ENCODE measurements at places on chromosomes 12 and 14. TPM values are rescaled to one million over a fixed set of nuclear protein-coding genes. Genes with fewer than 3 reads are reported as not detected.

- no peaks in the 10 kb centered on the region for H3K27me3 ChIP-seq
- H3K4me3 ChIP-seq, result peak overlapping the region; percentile 84
- H3K36me3 ChIP-seq, result no peaks in the 10 kb centered on the region
- H3K27ac ChIP-seq, result no peak overlapping the region
Measured at GRCh38 chr12:93591137-93591868, 18.8 kb downstream of the SOCS2 start.

- no peak overlapping the region for H3K27ac ChIP-seq
- DNase-seq, result no peak
- H3K4me1 ChIP-seq, result peaks cover 5% of the 10 kb centered on the region
- H3K4me3 ChIP-seq, result no peak overlapping the region
- no peaks in the 10 kb centered on the region for H3K27me3 ChIP-seq
Measured at GRCh38 chr14:95667249-95667693, 19.0 kb upstream of the TCL1B start.

DNA sequence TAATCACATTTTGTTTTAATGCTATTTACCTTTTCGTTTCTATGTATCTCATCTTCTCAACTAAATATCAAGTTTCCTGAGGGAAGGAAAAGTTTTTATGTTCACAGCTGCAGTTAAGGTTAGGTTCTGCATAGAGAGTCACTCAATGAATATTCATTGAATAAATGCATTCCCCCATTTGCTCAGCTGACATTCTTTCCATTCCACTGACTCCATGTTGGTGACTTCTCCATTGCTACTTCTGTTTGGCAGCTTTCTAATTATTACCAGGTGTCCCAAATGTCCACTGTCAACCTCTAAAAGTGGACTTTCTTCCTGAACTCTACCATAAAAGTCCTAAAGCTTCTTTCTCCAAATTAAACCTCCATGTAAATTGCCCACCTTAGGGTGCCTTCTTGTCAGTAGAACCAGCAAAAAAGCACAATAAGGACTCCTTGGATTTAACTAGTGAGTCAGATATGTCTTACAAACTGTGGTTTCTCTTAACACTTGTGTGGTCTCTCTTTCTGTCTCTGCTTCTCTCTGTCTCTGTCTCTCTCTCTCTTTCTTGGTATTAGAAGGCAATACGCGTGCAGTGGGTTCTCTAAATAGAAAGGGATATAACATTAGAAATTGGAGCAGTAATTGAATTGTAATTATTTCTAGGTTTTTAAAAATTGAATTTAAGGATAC lies 85.9 kb downstream of the TMEM117 start:
- 0 out of 2 replicates have a peak, but pooled peaks cover 3% of the 10 kb centered on the region for H3K4me1 ChIP-seq
- H3K27me3 ChIP-seq, result no peaks in the 10 kb centered on the region
- H3K4me3 ChIP-seq, result no peak overlapping the region
- no peak for DNase-seq
- no peak overlapping the region for H3K27ac ChIP-seq
- no peaks in the 10 kb centered on the region for H3K36me3 ChIP-seq

GRCh38 chr12:111386885-111387284 lies 18.0 kb upstream of the PHETA1 start:
- DNase-seq, result no peak
- H3K27ac ChIP-seq, result no peak overlapping the region
- H3K36me3 ChIP-seq, result no peaks in the 10 kb centered on the region
- H3K4me3 ChIP-seq, result no peak overlapping the region

GRCh38 chr12:25241167-25242020 lies 9.3 kb downstream of the KRAS start:
- no peak for DNase-seq
- no peak overlapping the region for H3K27ac ChIP-seq
- H3K36me3 ChIP-seq, result peaks cover 52% of the 10 kb centered on the region

GRCh38 chr14:35155962-35156361 lies 33.6 kb downstream of the PRORP start:
- no peak overlapping the region for H3K4me3 ChIP-seq
- no peaks in the 10 kb centered on the region for H3K27me3 ChIP-seq
- DNase-seq, result no peak
- H3K36me3 ChIP-seq, result peaks cover 26% of the 10 kb centered on the region
- no peaks in the 10 kb centered on the region for H3K4me1 ChIP-seq
- no peak overlapping the region for H3K27ac ChIP-seq

DNA sequence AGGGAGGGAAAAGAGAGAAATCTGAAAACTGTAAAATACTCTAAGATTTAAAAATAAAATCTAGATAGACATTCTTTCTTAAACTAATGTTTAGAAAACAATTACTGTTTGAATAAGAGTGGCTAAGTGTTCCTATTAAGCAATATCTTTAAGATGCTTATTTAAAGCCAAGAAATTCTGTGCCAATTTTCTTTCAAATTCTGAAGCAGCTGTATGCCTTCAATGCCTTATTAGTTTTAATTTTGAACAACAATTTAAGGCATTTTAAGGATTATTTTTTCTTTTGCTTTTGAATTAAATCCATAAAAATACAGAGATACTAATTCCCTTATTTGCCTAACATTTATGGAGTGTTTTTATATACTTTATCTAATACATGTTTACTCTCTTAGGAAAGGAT lies 50.3 kb upstream of the KITLG start:
- H3K27ac ChIP-seq, result no peak overlapping the region
- no peaks in the 10 kb centered on the region for H3K27me3 ChIP-seq
- no peaks in the 10 kb centered on the region for H3K36me3 ChIP-seq
- no peak for DNase-seq
- no peak overlapping the region for H3K4me3 ChIP-seq

- no peak overlapping the region for H3K27ac ChIP-seq
- DNase-seq, result no peak
- no peaks in the 10 kb centered on the region for H3K27me3 ChIP-seq
- H3K4me3 ChIP-seq, result no peak overlapping the region
- no peaks in the 10 kb centered on the region for H3K4me1 ChIP-seq
Measured at GRCh38 chr14:23382731-23383440, 6.0 kb downstream of the CMTM5 start.

- H3K4me1 ChIP-seq, result no peaks in the 10 kb centered on the region
- no peak overlapping the region for H3K4me3 ChIP-seq
- H3K27me3 ChIP-seq, result no peaks in the 10 kb centered on the region
- H3K27ac ChIP-seq, result no peak overlapping the region
- no peak for DNase-seq
Measured at GRCh38 chr14:80602946-80603345, 338.6 kb downstream of the CEP128 start.

DNA sequence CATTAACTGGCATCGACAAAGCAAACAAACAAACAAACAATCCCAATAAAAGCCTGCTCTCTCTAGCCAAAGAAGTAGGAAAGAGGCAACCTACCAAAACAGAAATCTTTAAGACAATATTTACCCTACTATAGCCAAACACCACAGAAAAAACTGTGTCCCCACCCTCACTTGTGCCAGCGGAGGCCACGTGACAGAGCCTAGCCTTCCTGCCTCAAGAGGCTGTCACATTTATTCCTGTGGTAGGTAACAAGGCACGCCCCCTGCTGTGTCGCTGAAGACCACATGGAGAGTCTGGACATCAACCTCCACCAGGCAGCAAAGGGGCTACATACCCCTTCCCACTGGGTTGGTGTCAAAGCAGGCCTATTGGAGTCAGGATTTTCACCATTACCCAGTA lies 148.1 kb downstream of the LMNTD1 start:
- H3K27ac ChIP-seq, result no peak overlapping the region
- H3K4me1 ChIP-seq, result no peaks in the 10 kb centered on the region
- DNase-seq, result no peak
- peaks cover 7% of the 10 kb centered on the region for H3K36me3 ChIP-seq
- H3K27me3 ChIP-seq, result no peaks in the 10 kb centered on the region

- no peak overlapping the region for H3K4me3 ChIP-seq
- H3K27ac ChIP-seq, result no peak overlapping the region
- H3K27me3 ChIP-seq, result no peaks in the 10 kb centered on the region
- DNase-seq, result no peak
Measured at GRCh38 chr14:54209511-54210250, 187.1 kb upstream of the CDKN3 start.

GRCh38 chr14:35277179-35277578 lies 15.0 kb upstream of the PSMA6 start:
- no peaks in the 10 kb centered on the region for H3K4me1 ChIP-seq
- peaks cover 20% of the 10 kb centered on the region for H3K36me3 ChIP-seq
- no peak overlapping the region for H3K4me3 ChIP-seq
- H3K27ac ChIP-seq, result no peak overlapping the region

DNA sequence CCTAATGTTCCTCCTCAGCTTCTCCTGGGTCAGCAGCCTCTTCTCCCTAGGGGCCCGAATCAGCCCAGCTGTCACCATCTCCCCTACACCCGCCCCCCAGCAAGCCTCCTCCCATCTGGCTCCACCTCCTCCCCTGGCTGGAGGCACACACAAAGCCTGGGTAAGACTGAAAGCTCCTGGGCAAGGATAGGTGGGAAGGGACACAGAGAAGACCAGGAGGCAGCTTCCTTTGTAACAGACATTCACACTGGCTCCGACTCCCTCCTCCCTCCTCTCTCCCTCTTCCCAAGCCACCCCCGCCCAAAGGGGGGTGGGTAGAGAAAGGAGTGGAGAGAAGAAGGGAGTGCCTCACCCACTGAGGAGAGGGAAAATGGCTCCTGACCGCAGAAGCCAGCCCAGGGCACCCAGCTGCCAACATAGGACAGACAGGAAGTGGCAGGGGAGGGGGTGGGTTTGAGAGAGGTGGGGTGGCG lies 4.0 kb downstream of the CHD4 start:
- peak; percentile 41 for DNase-seq
- H3K36me3 ChIP-seq, result peaks cover 60% of the 10 kb centered on the region
- no peak overlapping the region for H3K27ac ChIP-seq
- no peaks in the 10 kb centered on the region for H3K27me3 ChIP-seq
- peaks cover 2% of the 10 kb centered on the region for H3K4me1 ChIP-seq
- peak overlapping the region; percentile 46 for H3K4me3 ChIP-seq

GRCh38 chr12:128600886-128601285 lies 222.9 kb downstream of the SLC15A4 start:
- no peaks in the 10 kb centered on the region for H3K4me1 ChIP-seq
- no peak overlapping the region for H3K27ac ChIP-seq
- no peak overlapping the region for H3K4me3 ChIP-seq
- no peak for DNase-seq
- no peaks in the 10 kb centered on the region for H3K27me3 ChIP-seq

- peaks cover 21% of the 10 kb centered on the region for H3K27me3 ChIP-seq
- H3K27ac ChIP-seq, result no peak overlapping the region
- no peak overlapping the region for H3K4me3 ChIP-seq
- H3K4me1 ChIP-seq, result no peaks in the 10 kb centered on the region
Measured at GRCh38 chr12:132324841-132325732, 4.3 kb downstream of the GALNT9 start.

DNA sequence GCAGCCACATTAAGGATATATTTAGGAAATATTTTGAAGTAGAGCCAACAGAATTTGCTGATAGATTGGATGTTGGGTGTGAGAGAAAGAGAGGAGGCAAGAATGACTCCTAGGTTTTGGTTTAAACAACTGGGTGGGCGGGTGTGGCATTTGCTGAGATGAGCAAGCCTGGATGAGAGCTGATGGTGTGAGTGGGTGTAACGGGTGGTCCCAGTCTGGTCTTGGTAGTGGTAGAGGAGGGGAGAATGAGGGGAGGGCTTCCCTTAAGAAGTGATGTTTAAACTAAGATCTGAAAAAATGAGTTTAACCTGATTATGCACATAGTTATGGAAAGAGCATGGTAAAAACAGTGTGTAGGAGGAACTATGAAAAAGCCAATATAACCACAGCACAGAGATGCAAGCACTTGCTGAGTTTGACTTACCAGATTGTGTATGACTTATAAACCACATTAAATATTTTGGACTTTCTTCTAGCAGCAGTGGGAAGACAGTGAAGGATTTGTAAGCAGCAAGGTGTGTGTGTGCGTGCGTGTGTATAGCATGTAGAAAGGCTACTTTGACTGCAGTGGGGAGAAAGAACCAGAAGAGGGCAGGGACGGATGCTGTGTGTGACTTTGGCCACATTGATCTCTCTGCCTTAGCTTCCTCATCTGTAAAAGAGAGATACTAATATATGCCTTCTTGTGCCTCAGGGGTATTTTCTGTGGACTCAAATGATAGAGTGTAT lies 139.7 kb downstream of the PRIMA1 start:
- H3K36me3 ChIP-seq, result no peaks in the 10 kb centered on the region
- H3K27ac ChIP-seq, result no peak overlapping the region
- H3K27me3 ChIP-seq, result no peaks in the 10 kb centered on the region
- DNase-seq, result peak; percentile 48

DNA sequence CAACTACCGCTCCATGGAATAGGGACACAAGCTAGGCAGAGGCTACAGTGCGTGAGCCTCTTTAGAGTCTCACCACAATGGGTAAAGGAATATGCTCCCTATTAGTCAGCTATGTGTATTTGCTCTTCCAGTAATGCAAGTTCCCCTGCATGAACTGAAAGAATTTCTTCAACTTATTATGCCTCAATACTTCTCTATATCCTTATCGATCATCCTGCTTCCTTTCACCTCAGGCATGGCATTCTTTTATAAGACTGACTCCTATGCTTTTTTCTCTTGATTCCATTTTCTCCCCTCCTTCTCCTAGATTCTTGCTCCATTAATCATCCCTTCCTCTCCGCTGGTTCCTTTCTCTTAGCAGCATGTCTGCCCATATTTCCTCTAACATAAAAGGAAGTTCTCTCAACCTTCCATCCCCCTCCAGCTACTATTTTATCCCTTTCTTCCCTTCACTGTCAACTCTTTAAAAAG lies 94.5 kb upstream of the CPM start:
- no peak overlapping the region for H3K27ac ChIP-seq
- H3K36me3 ChIP-seq, result no peaks in the 10 kb centered on the region
- no peak for DNase-seq
- H3K27me3 ChIP-seq, result no peaks in the 10 kb centered on the region
- no peaks in the 10 kb centered on the region for H3K4me1 ChIP-seq

DNA sequence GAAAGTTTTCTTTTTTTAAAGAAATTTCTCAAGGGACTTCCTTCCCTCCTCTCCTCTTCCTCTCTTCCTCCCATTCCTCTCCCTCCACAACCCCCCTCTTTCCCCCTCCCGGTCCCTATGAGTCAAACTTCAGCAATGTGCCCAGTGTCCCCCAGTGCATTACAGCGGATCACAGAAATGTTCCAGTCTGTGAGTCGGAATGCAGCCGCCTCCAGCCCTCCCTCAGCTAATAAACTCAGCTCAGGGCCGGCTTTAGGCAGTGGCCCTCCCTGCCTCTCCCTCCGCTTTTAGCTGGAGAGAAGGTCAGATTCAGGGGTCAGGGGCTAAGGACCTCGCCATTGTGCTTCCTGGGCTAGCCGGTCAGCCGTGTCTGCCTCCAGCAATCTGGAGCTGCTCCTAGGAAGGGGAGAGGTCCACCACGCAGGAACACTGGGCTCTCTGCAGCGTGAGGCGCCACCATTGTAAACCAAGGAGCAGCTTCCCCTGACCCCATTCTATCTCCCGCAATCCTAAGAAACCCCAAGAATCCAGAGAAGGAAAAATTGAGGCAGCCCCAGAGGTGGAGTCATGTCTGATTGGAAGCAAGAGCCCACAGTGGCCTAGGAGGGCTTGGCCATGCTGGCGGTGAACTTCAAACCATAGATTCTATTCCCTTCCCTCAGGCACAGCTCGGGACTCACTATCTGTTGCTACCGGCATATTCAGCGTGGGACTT lies 1.1 kb upstream of the HDAC7 start:
- H3K27me3 ChIP-seq, result no peaks in the 10 kb centered on the region
- H3K27ac ChIP-seq, result peak overlapping the region; percentile 29
- peak overlapping the region; percentile 87 for H3K4me3 ChIP-seq
- peaks cover 19% of the 10 kb centered on the region for H3K4me1 ChIP-seq

Gene MANSC4
- not detected for total RNA-seq

Gene NGB
- 0.11 TPM for total RNA-seq

Gene CLECL1
- not detected for total RNA-seq

Gene TAS2R50
- 0.77 TPM for total RNA-seq

Gene PTPRQ
- total RNA-seq, result not detected

Gene PIWIL1
- total RNA-seq, result not detected

Gene ZNF385A
- total RNA-seq, result 5.7 TPM

Gene P2RX2
- 1.8 TPM for total RNA-seq

Measured in H9 (cell line).